Activated naive CD4-positive, alpha-beta T cell treated with Interleukin-2 at 50 U/mL for 16 hours (primary cell): ENCODE measurements at places on chromosomes 5 and 9.

- DNase-seq, result no peak
Measured at GRCh38 chr9:136205707-136205992, 722 bp upstream of the LHX3 start.

DNA sequence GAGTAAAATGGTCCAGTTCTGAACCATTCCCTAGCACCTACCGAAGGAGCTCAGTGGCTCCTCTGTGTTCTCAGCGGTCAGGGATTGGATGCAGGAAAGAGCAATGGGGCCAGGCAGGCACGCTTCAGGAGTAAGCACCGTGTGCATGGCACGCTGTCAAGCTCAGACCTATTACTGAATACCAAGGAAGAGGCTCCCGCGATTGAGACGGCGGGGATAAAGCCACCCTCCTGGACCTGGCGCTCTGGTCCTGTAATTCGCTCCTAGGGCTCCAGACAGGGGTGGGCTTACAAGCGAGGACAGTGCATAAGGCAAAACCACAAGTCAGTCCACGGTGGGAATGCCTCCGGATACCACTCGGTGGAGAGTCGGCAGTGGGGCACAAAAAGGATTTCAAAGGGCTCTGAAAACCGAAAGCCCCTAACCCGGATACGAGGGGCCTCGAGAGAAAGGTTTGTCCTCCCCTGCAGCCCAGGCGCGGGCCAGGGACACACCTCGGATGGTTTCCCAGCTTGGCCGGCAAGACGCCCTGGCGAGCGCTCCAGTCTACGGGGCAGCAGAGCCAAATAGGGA lies 988 bp downstream of the OXCT1 start:
- peak; percentile 26 for DNase-seq

DNA sequence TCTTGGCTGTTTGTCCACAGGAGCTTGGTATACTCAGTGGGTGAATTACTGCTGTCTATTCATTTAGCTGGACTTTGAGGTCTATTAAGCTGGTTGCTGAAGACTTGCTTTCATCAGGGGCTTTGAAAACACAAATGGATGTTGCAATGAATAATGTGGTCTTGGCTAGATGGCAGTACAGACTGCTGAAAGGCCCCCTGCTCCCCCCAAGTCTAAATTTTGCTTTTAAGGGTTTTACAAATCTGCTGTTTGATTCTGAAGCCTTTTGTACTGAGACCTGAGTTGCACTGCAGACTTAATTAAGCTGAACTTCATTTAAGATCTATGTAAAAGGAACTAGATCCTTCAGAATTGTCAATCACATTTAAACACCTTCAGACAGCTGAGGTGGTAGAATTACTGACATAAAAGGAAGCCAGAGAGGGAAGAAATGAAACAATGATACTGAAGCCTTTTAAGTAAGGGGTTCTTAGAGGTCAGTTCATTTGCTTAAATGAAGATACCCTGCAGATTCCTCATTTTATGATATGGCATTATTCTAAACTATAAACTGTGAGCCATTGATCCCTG lies 37.3 kb downstream of the KCTD16 start:
- no peak for DNase-seq

- DNase-seq, result peak; percentile 49
Measured at GRCh38 chr9:23826120-23826629, at the start of gene ELAVL2. Gene ELAVL2 (minus strand): TSS chr9:23826240. CDS start chr9:23762234, 64,006 bp downstream.

DNA sequence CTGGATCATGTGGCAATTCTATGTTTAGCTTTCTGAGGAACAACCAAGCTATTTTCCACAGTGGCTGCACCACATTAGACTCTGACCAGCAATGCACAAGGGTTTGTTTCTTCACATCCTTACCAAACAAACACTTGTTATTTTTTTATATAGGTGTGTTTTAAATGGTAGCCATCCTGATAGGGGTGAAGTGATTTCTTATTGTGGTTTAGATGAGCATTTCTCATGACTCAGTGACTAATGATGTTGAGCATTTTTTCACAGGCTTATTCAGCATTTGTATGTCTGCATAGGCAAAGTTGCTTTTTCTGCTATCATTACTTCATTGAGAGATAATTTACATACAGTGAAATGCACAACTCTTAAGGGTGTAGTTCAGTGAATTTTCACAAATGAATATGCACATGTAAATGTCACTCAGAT lies 36.0 kb downstream of the ANKRD33B start:
- no peak for DNase-seq

GRCh38 chr5:61619289-61619688 lies 287.2 kb downstream of the ZSWIM6 start:
- DNase-seq, result no peak

GRCh38 chr5:179131886-179132585 lies 71.9 kb downstream of the ZNF354C start:
- DNase-seq, result no peak

- DNase-seq, result no peak
Measured at GRCh38 chr5:44266882-44267576, 122.2 kb downstream of the FGF10 start.

DNA sequence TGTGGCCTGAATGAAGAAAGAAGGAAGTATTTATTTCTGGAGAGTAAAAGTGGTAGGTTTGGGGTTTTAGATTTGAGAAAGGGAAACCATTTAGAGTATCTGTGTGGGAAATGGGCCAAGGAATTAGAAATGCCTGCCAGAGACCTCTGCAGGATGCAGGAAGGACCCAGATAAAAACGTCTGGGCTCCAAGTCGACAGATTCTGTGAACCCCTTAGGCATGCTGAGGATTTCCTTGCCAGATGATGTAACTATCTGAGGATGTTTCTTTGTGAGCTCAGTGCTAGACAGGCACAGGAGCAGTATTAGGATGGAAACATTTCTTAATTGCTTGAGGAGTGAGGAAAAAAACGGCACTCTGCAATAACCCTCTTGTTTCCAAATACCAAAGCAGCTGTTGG lies 251.8 kb upstream of the DMRT1 start:
- no peak for DNase-seq

- no peak for DNase-seq
Measured at GRCh38 chr5:118891252-118891651, 97.1 kb downstream of the DTWD2 start.

DNA sequence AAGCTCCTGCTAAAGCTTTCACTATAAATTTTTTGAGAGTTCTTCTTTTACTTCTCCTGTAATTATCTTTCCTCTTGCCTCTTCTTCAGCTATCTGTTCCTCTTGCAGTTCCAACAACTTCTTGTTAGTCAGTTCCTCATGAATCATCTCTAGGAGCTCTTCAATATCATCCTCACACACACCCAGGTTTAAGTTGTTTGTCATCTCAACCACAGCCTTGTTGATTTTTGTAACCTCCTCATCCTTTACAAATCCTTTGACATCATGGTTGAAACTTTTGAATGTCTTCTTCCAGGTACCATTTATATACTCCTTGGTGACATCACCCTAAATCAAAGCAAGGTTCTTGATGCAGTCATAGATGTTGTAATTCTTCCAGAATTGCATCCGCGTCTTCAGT lies 106.3 kb upstream of the MAMDC2 start:
- no peak for DNase-seq

- DNase-seq, result no peak
Measured at GRCh38 chr5:74257645-74258313, 382.7 kb downstream of the ENC1 start.

DNA sequence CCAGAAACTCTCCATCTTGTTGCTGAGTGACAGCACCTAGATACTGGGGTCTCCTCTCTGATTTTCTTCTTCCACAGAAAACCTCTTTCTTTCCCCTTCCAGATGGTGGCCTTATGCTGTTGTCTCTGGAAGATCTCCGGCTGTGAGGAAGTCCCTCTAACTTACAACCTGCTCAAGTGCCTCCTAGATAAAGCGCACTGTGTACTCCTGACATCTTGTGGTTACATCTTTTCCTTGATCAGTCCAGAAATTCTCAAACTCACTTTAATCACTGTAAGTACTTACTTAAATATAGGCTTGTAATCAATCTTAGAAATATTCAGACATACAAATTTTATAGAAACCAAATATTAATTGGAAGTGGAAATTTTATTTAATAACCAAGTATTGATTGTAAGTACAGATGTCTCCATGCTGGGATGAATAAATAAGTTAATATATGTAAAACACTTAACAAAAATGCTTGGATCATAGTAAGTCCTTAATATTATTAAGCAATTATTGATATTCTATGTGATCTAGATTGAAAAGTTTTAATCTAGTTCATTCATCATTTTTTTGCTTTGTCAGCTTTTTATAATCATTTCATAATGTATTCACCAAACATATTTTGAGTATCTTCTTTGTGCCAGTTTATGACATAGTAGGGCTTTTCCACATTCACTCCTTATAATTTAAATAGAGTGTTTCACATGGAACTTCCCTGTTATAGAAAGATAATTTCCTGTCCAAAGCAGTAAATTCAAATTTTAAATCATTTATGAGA lies 1381.4 kb upstream of the CDH6 start:
- DNase-seq, result no peak

DNA sequence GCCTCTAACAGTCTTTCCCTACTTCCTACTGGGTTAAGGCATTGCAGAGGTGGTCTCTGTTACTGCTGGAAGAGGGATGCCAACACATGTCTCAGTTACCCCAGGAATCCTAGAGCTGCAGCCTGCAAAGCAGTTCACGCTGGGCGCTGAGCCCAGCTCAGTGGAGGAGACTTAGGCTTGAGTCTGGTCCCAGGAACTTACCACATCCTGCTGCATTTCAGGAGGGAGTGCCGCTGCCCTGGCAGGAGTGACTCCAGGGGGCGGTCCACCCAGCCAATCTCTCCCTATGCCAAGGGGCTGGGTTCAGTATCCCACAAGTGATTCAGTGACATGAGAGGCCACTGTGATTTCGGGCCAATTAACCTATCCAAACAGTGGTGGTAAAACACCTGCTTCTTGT lies 7.6 kb downstream of the TTC16 start:
- DNase-seq, result no peak

GRCh38 chr5:43994352-43994708 lies 391.4 kb downstream of the NNT start:
- no peak for DNase-seq

DNA sequence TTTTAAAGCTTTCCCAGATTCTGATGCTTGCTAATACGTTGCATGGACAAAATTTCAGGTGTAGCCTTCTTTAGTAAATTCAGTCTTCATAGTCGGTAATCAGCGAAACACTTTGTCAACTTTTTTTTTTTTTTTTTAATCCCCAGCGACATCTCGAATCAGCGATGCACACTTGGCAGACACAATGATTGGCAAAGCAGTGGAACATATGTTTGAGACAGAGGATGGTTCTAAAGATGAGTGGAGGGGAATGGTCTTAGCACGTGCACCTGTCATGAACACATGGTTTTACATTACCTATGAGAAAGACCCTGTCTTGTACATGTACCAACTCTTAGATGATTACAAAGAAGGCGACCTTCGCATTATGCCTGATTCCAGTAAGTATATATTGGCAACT lies 66.8 kb upstream of the NXNL2 start:
- no peak for DNase-seq

GRCh38 chr9:117546894-117547678 lies 132.2 kb upstream of the ASTN2 start:
- DNase-seq, result no peak

DNA sequence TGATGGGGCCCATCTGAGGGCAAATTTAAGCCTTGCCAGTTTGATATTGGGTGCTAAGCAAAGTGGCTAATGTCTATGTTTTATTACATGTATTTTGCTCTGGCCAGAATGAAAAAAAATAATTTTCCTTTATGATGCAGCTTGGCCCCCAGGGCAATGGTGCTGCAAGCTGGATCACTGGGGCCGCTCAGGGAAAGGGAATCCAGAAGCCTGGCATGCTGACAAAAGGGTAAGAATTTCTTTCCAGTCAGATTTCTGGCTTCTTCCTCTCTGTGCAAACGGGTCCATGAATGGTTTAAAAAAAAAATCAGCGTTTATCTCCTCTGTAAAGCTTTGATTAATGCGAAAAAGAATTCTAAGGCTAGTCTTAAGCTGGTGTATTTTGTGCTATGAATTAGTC lies 138.4 kb downstream of the MAPKAP1 start:
- DNase-seq, result no peak

- DNase-seq, result no peak
Measured at GRCh38 chr5:62771341-62771740, 192.7 kb downstream of the LRRC70 start.

- no peak for DNase-seq
Measured at GRCh38 chr5:101677961-101678360, 618.1 kb downstream of the SLCO4C1 start.
